Activated CD4-positive, alpha-beta T cell treated with anti-CD3 and anti-CD28 coated beads for 1 hour (primary cell): ENCODE measurements at places on chromosomes 12 and 14.
A peak's percentile ranks its signal among the peaks of the same experiment; 100 is the strongest.

DNA sequence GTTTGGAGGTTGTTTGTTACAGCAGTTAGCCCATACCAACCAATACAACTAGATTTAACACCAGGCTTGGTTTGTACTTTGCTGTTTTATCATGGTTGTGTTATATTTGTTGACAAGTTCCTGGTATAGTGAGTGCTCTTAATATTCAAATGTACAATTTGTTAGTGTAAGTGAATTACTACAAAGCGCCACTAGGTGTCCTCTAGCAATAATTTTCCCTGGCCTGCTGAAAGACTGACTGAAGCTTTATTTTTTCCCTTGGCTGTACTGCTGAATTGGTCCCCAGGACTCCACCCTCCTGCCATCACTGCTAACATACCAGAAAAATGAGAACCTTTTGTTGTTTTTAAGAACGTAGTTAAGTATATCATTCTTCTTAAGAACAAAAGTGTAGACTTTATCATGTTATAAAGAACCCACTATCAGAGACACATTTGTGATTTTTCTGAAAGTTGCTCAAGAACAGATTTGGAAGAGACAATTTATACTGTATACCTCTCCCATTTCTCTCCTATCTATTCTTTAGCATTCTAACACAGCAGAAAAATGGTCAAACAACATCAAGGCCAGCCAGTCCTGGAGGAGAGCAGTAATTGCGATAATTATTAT, 75.3 kb upstream of the FAR2 start:
- no peak for DNase-seq

DNA sequence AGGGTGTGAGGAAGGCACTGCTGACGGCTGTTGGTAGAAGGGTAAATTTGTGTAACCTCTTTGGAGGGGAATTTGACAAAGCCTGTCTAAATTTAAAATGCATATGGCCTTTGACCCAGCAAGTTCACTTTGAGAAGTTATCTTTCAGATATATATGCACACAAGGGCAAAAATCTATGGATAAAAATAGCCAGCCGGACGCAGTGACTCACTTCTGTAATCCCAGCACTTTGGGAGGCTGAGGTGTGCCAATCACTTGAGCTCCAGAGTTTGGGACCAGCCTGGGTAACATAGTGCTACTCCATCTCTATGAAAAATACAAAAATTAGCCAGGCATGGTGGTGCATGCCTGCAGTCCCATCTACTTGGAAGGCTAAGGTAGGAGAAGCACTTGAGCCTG, 13.4 kb downstream of the UBC start:
- DNase-seq, result no peak

GRCh38 chr12:34126239-34126641, 103.9 kb downstream of the ALG10 start:
- DNase-seq, result no peak

GRCh38 chr12:100956311-100956852, 161.8 kb downstream of the ANO4 start:
- no peak for DNase-seq

GRCh38 chr14:104522926-104523545, 56.5 kb upstream of the C14orf180 start:
- no peak for DNase-seq

GRCh38 chr12:92215358-92215757, 69.7 kb upstream of the BTG1 start:
- DNase-seq, result no peak

- DNase-seq, result no peak
Observed at GRCh38 chr14:36524220-36524837, 4.3 kb upstream of the NKX2-1 start.

DNA sequence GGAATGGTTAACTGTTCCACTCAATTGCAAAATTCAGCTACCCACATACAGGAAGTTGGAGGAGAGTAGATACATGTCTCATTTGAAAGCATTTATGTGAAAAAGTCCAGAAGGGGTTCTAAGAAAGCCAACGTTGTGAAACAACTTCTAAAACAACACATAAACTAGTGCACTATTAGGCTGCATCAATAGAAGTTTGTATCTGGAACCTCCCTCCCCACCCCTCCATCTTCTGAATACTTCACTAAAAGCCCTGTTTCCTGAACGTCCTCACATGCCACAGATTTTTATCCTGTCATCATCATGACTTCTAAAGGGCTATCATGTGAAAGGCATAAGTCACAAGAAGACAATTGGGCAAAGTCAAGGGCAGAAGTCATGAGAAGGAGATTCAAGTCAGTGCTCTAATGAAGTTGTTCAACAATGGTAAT, 5.5 kb downstream of the KRT79 start:
- DNase-seq, result no peak

DNA sequence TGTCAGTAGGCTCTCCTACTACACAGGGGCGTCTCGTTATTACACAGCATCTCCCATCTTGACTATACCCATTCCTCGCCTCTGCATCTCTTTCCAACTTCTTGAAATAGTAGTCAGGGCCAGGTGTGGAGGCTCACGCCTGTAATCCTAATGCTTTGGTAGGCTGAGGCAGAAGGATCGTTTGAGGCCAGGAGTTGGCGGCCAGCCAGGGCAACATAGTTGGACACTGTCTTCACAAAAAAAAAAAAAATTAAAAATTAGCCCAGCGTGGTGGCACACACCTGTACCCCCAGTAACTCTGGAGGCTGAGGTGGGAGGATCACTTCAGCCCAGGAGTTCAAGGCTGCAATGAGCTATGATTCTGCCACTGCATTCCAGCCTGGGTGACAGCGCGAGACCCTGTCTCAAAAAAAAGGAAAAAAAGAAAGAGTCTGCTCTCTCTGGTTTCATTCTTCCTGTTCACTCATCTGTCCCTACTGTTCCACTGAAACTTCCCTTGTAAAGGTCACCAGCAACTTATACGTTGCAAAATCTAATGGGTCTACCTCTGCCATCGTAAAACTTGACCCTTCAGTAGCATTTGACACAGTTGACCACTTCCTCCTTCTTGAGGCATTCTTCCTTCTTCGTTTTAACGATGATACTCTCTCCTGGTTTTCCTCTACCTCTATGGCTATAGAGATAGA, 41.0 kb upstream of the PTGR2 start:
- DNase-seq, result no peak

GRCh38 chr14:72898448-72898847, 4.5 kb upstream of the DPF3 start:
- no peak for DNase-seq

GRCh38 chr14:65170318-65170717, 68.0 kb upstream of the MAX start:
- DNase-seq, result no peak

DNA sequence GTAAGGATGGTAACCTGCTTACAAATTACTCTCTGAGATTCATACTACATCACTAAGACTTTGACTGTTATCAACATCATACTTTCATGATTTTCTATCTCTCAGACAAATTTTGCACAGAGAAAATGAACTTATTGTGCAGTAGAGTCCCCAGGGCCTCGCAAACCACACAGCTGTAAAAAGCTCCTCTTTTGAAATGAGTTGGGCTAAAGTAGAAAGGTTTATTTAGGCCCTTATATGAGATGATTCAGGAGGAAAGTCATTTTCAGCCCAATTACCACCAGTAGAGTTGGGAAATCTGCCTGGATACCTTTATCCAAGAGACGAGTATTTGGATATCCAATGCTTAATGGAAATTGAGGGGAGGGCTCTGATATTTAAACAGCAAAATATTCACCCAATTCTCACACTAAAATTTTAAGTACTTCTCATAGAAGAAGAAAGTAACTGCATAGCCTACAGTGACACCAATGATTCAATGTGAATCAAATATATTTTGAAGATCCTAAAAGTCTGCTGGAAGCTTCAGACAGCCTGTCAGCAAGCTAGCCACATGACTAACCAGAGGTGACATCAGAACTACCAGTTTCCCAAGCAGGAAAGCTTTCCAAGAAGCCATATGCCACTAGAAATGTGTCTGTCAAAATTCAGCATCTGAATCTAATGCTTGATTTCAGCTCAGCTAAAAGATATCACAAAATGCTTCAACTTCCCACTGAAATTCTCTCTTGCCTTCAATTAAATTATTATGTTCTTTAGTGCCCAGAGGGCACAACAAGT, 190.1 kb upstream of the SYT1 start:
- no peak for DNase-seq

- no peak for DNase-seq
Observed at GRCh38 chr12:66398931-66399910, 96.9 kb downstream of the HELB start.

- DNase-seq, result no peak
Observed at GRCh38 chr14:101373690-101374295, 187.5 kb upstream of the DIO3 start.

DNA sequence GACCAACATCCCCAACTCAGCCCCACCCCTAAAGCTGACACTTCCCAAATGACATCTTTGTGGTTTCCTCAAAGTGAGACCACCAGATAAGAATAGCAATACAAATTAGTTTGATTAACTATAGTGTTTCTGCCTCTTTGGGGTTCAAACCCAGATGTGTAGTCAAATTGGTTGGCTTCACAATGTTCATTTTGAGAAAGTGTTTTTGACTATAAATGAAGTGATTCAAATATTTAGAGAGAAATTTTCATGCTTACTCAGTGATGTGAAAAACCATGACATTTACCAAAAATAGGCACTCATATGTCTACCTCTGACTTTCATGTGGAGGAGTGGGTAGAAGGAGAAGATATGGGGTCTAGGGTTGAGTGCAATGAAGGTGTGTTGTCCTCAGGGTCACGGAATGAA, 218.4 kb downstream of the BCAT1 start:
- no peak for DNase-seq

GRCh38 chr12:8075935-8076334, 6.1 kb upstream of the NECAP1 start:
- DNase-seq, result no peak

GRCh38 chr12:93570552-93571364, 1.7 kb upstream of the SOCS2 start:
- peak; percentile 80 for DNase-seq

DNA sequence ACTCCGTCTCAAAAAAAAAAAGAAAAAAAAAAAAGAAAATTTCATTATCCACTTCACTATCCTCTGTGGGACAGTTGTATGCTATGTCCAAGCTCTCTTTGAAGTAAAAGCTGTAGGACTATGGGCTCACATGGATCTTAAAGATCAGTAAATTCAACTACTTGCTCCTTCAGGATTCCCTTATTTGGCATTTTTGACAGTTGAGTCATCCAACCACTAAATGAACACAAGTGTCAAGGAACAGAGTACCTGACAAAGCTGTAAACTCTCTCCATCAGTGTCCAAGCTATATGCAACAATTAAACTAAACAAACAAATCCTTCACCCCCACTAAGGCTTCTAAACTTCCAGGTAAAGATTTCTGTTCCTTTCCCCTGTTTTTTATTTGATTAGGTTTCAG, 177.0 kb downstream of the CEP128 start:
- DNase-seq, result no peak

- no peak for DNase-seq
Observed at GRCh38 chr14:71341156-71341555, 433.9 kb downstream of the PCNX1 start.

DNA sequence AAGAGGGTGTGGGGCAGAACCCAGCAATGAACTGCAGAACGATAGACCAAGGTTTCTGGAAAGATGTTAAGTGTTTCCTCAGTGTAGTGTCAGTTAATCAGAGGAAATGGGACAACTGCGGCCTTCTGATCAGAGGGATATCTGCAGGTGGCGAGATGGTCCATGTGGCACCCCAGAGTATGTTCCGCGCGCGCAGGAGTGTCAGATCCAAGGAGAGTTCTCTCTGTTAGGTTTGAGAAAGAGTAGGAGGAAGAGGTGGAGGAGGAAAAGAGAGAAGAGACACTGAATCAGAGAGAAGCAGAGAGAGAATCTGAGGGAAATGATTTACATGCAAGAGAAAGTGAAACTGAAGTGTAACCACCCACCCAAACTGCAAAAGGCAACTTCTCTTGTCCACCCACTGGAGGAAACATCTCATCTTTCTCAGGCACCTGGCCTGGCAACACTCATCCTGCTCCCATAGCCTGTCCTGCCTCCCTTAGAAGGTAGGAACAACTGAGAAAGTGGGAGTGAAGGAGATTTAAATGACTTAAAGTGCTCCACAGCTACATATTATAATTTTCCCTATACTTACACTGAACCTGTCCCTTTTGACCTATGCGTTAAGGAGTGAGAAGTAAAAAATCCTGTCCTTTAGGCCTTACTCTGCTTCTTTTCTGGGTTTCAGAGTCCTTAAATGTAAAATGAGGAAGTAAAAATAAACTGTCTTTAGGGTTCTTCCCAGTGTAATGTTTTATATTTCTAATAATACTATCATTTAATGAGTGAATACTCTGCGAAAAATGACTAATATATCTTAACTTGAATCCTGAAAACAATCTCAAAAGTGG, 6.8 kb upstream of the TESPA1 start:
- DNase-seq, result no peak

GRCh38 chr12:51687177-51687576, 96.1 kb downstream of the SCN8A start:
- DNase-seq, result no peak
